Stimulated activated CD8-positive, alpha-beta memory T cell treated with anti-CD3 and anti-CD28 coated beads, Interleukin-15, amount 100 ng/mL, for 24 hours (primary cell): ENCODE measurements at places on chromosomes 1 and 21.
A peak's percentile ranks its signal among the peaks of the same experiment; 100 is the strongest.

GRCh38 chr1:75134647-75135572 is 722 bp downstream of the LHX8 start:
- no peak for DNase-seq

GRCh38 chr1:210123924-210124589 is 108.5 kb upstream of the SERTAD4 start:
- DNase-seq: no peak

DNA sequence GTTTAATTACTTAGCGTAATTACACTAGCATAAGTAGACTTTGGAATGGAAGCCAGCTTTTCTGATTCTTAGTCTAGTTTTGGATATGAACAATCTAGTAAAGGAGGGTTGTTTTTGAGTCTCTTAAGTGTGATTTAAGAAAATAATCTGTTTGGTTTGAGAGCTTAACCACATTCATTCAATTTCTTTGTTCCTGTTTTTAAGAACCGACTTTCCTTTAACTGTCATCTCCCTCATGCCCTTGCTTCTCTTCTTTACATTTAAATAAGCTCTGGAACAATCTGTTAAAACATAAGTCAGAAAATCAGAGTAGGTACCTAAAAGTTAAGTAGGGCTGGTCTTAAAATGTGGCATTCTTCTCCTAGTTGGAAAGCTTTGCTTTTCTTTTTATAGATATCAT is 27.7 kb downstream of the CDC42 start:
- DNase-seq: no peak

GRCh38 chr1:223030871-223031400 is 112.1 kb downstream of the TLR5 start:
- DNase-seq: no peak

GRCh38 chr1:97805093-97805492 is 115.7 kb downstream of the DPYD start:
- no peak for DNase-seq

DNA sequence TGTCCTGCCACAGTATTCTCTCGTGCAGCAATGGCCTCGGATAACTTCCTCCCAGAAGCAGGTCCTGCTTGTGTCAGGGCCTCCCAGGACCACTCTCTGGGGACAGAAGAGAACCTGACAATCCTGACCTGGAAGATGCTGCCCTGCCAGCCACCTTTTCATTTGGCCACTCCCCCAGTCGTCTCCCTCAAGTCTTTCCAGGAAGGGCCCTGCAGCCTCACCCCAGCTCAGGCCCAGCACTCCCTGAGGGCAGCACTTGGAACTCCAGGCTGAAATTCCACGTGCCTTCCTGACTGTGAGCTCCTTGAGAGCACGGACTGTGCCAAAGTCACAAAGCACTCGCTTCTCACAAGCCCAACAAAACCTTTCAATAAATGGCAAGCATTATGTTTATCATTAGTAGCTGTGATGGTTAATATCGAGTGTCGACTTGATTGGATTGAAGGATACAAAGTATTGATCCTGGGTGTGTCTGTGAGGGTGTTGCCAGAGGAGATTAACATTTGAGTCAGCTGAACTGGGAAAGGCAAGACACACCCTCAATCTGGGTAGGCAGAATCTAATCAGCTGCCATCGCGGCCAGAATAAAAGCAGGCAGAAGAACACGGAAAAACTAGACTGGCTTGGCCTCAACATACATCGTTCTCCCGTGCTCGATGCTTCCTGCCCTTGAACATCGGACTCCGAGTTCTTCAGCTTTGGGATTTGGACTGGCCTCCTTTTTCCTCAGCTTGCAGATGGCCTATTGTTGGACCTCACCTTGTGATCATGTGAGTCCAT is 2.3 kb upstream of the CLEC20A start:
- DNase-seq: no peak

GRCh38 chr1:184060316-184060715 is 8.8 kb downstream of the TSEN15 start:
- DNase-seq: no peak

GRCh38 chr1:174988539-174988938 is 11.2 kb upstream of the CACYBP start:
- no peak for DNase-seq

DNA sequence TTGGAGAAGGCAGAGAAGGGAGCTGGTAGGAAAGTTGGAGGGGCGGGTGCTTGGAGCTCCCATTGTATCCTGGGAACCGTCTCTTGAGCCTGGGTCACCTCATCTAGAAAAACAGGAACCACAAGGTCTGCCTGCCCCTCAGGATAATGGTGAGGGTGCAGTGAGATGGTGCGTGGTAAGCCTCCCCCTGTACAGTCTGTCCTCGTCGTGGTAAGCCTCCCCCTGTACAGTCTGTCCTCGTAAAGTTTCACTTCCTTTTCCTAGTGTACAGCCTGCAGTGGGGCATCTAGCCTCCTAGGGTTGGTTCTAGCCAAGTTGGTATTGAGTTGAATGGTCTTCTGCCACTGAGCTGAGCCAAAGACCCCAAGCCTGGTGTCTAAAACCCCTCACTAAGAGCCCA is 66.5 kb upstream of the IGSF21 start:
- DNase-seq: no peak

GRCh38 chr1:50703240-50703639 is 256.8 kb downstream of the FAF1 start:
- no peak for DNase-seq

- DNase-seq: no peak
Measured at GRCh38 chr1:160438935-160439334, 38.6 kb downstream of the VANGL2 start.

- DNase-seq: no peak
Measured at GRCh38 chr21:42469272-42469671, 26.8 kb downstream of the RSPH1 start.

GRCh38 chr1:28510273-28510969 is 4.6 kb downstream of the RCC1 start:
- DNase-seq: peak; percentile 25

DNA sequence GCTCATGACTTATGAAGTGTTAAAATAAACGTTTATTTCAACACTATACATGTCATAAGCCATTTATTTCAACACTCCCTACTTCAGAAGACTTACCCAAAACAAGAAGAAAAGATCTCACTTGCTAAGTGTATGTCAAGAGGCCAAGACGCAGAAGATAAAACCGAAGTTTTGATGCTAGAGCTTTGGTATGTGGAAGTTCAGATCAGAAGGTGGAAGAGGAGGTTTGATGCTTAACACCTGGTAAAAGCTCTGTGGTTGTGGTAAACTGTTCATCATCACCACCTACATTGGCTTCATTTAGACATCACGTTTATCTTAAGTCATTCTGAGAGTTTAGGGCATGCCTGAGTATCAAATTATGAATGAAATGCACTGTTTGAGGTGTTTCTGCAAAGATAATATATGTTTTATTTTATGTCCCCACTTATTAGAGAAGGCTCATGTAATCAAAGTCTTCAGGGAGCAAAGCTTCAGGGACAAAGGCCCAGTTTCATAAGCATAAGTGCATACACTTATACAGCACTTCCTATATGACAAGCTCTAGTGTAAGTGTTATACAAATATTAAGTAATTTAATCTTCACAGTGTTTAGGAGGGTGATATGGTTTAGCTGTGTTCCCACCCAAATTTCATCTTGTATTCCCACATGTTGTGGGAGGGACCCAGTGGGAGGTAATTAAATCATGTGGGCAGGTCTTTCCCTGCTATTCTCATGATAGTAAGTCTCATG is 533.3 kb downstream of the PTBP2 start:
- no peak for DNase-seq

- no peak for DNase-seq
Measured at GRCh38 chr1:221829327-221830015, 87.6 kb upstream of the DUSP10 start.

GRCh38 chr1:70495370-70495769 is 84.3 kb downstream of the CTH start:
- no peak for DNase-seq

- no peak for DNase-seq
Measured at GRCh38 chr1:181776044-181776443, 285.5 kb downstream of the ZNF648 start.

DNA sequence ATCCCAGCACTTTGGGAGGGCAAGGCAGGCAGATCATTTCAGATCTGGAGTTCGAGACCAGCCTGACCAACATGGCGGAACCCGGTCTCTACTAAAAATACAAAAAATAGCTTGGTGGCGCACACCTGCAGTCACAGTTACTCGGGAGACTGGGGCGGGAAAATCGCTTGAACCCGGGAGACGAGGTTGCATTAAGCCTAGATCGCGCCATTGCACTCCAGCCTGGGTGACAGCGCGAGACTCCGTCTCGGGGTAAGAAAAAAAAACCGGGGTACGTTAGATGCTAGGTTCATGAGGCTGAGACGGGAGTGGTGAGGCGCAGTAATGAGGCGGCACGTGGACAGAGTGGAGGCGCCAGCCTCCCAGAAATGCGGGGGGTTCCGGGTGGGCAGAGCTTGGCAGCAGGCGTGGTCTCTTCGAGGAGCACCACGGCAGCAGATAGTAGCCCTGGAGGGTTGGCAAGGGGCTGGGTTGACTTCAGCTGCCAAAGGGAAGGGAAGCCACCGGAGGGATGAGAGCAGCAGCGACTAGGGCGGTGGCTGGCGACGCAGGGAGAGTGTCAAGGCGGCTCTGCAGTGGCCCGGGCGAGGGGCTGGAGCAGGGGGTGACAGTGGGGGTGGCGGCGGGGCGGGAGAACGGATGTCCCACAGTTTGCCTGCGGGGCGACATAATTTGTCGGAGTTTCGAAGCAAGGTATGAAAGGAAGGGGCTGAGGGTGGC is 832 bp downstream of the MRPL20 start:
- DNase-seq: no peak

GRCh38 chr1:181038399-181038873 is 4.7 kb downstream of the MR1 start:
- DNase-seq: no peak

DNA sequence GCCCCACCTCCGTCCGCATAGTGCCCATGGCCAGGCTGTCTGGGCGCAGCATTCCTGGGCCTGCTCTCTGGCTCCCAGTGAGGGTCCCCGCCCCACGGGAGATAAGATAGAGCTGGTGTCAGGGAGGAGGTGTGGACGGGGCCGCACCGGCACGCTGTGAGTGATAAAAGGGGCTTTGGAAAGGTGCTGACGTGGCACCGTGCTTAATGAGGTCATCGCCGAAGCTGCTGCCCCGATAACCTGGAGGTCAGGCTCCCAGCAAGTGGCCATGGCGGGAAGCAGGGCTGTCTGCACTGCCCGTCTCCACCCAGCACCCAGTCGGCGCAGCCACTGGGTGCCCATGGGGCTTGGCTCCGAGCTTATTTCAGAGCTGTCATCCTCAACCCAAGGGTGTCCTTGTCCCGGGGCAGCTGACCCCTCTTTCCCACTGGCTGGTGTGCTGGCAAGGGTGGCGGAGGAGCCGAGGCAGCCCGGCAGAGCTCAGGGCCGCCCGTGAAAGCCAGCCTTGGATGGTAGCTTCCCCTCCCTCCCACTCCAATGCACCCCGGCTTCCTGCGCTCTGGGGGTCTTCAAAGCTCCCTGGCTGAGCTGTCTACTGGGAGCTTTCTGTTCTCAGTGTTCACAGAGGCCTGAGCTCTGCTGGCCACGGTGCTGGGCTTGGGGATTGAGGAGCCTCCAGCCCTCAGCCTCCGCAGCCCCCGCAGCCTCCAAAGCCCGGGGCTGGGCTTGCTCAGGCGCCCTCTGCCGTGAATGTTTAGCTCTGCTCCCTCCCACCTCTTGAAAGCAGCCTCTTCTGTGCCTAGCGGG is 105.1 kb upstream of the ARHGEF16 start:
- DNase-seq: no peak

- DNase-seq: no peak
Measured at GRCh38 chr21:42356650-42357049, 5.9 kb upstream of the TFF2 start.

- DNase-seq: no peak
Measured at GRCh38 chr1:224041032-224041431, 72.9 kb upstream of the FBXO28 start.

DNA sequence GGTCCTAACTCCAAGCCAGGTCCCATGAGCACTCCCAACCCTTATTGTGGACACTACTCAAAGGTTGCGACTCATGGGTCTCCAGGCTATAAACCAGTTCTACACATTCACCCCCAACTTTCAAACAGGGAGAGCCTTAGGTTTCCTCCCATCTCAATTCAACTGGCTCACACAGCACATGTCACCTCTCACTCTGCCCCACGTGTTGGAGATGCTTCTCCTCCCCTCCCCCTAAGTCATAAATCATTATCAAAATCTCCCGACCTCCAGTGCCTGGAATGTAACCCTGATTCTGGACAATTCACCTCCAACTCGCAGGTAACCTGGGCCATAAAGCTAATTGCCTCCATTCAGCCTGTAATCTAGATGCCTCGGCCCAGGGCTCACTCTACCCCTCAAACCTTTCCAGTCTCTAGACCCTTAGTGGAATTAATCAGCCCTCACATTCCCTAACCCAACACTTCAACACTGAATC is 595 bp downstream of the AK2 start:
- DNase-seq: no peak

GRCh38 chr1:109618661-109619575 is 498 bp downstream of the GNAT2 start:
- no peak for DNase-seq

- no peak for DNase-seq
Measured at GRCh38 chr1:173601588-173601987, 1.3 kb downstream of the SLC9C2 start.

DNA sequence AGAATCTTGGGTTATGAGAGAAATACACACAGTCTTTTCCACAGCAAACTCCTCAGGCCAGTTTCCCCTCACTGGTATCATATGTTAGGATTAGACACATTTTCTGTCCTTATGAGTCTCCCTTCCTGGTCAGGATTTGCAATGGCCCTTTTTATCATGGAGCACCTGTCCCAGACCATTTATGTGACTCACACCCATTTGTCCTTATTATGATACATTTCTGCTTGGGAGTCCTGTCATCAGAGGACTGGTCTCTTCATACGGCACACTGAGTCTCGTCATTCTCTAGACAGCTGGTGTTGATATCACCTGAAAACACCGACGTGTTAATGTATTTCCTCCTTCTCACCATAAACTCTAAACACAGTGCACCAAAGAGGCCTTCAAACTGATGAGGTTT is 105.0 kb upstream of the SYT6 start:
- no peak for DNase-seq
